Stimulated activated CD8-positive, alpha-beta memory T cell treated with anti-CD3 and anti-CD28 coated beads, Interleukin-4, amount 100 ng/mL, for 1 hour (primary cell): ENCODE measurements at places on chromosomes 2 and 18.

GRCh38 chr2:29787473-29788465 is 133.6 kb downstream of the ALK start:
- no peak for DNase-seq

DNA sequence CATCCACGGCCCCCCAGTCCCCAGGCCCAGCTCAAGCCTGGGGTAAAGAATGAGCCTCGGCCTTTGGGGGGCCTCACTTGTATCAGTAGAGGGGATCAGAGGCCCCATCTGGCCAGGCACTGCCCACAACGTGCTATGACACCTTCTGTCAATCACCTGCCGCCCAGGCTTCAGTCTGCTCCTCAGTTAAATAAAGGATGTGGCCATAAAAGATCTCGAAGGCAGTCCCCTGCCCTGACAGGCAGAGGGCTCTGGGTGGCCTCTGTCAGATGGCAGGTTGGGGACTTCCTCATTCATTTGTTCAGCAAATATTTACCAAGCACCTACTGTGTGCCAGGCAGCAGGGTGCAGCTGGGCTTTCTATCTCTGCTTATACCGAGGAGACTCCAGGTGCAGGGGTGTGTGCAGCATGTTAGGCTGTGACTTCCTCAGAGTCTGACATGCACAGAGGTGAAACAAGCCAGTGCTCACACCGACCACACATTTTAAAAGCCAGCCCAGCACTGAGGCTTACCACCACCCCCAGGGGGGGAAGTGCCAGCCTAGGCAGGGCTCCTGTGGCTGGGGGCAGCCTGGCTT is 166.4 kb downstream of the GALNT1 start:
- no peak for DNase-seq

GRCh38 chr2:100988630-100989417 is 13.3 kb upstream of the RPL31 start:
- no peak for DNase-seq

DNA sequence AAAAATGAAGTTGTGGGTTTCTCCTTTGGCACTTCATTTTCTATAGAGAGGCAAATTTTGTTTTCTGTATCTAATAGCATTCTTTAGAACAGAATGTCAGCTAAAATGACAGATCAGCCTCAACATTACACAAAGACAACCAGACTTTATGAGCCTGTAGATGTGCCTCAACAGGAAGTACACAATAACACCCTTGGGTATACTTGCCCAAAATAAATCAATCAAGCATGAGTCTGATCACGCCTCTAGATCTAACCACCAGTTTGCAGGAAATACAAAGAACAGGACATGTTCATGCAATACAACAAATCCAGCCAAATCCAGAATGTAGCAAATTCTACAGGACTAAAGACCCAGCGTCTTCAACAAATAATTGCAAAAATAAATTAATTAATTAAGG is 11.2 kb upstream of the DAPL1 start:
- no peak for DNase-seq

DNA sequence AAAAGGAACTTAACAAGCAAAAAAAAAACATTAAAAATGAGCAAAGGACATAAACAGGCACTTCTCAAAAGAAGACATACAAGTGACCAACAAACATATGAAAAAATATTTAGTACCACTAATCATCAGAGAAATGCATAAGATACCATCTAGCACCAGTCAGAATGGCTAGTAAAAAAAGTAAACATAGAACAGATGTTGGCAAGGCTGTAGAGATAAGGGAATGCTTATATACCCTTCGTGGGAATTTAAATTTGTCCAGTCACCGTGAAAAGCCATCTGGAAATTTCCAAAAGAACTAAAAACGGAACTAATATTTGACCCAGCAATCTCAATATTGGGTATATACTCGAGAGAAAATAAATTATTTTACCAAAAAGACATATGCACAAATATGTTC is 1751.3 kb upstream of the LRRTM1 start:
- DNase-seq, result no peak

- DNase-seq, result no peak
These were observed 16.4 kb downstream of the ALPK2 start for GRCh38 chr18:58612315-58613055.

GRCh38 chr2:85744741-85745601 is 8.8 kb upstream of the ATOH8 start:
- DNase-seq, result no peak
